ENCODE measurements at places on chromosomes 11 and 22. TPM values are rescaled to one million over a fixed set of nuclear protein-coding genes. Genes with fewer than 3 reads are reported as not detected.
A peak's percentile ranks its signal among the peaks of the same experiment; 100 is the strongest.

Gene GLB1L3
- total RNA-seq, result 7.1 TPM

Gene RRP7A
- 16.3 TPM for total RNA-seq

Gene RRM1
- 39.6 TPM for total RNA-seq

Gene HORMAD2
- total RNA-seq, result not detected

GRCh38 chr11:65545853-65546216, 12.3 kb downstream of the LTBP3 start:
- no peak for DNase-seq
- peaks cover 44% of the 10 kb centered on the region for H3K36me3 ChIP-seq
- H3K27me3 ChIP-seq, result no peaks in the 10 kb centered on the region
- no peak overlapping the region for H3K4me3 ChIP-seq

DNA sequence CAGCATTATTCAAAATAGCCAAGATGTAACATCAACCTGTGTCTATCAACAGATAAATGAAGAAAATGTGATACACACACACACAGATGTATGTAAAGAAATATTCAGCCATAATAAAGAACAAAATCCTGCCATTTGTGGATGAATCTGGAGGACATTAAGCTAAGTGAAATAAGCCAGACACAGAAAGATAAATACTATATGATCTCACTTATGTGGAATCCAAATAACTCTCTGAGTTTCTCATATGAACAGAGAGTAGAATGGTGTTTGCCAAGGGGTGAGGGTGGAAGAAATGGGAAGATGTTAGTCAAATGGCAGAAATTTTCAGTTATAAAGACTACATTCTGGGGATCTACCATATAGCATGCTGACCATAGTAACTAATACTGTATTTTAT, 224.2 kb downstream of the GUCY1A2 start:
- H3K27me3 ChIP-seq, result no peaks in the 10 kb centered on the region
- no peaks in the 10 kb centered on the region for H3K4me1 ChIP-seq
- no peak for DNase-seq
- no peak overlapping the region for H3K27ac ChIP-seq

GRCh38 chr11:12680246-12680939, 6.2 kb downstream of the TEAD1 start:
- H3K27me3 ChIP-seq, result no peaks in the 10 kb centered on the region
- H3K4me3 ChIP-seq, result no peak overlapping the region
- H3K36me3 ChIP-seq, result no peaks in the 10 kb centered on the region
- H3K4me1 ChIP-seq, result peaks cover 50% of the 10 kb centered on the region
- peak; percentile 95 for DNase-seq
- peak overlapping the region; percentile 64 for H3K27ac ChIP-seq

DNA sequence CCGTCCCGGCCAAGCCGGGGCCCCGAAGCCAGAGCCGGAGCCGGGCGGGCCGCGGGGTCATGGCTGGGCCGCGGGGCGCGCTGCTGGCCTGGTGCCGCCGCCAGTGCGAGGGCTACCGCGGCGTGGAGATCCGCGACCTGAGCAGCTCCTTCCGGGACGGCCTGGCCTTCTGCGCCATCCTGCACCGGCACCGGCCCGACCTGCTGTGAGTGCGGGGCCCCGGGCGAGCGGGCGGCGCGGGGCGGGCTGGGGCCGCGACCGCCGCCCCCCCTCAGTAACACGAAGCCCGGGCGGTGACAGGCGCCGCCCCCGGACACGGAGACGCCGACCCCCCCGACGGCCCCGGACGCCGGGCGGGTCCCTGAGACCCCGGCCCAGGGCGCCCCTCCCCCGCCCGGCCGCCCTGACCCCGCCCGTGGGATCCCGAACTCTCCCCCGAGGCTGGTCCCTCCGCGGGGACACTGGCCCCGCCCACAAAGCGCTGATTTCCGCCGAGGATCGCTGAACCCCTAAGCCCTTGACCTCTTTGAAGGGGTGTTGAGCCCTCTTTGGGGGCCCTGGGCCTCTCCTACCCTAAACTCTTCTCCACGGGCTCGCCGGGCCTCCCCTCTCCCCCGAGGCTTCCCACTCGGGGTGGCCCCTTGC, 389 bp downstream of the MICALL1 start:
- H3K27me3 ChIP-seq, result no peaks in the 10 kb centered on the region
- H3K4me1 ChIP-seq, result no peaks in the 10 kb centered on the region
- DNase-seq, result peak; percentile 73
- H3K36me3 ChIP-seq, result no peaks in the 10 kb centered on the region
- peak overlapping the region; percentile 93 for H3K4me3 ChIP-seq

- no peaks in the 10 kb centered on the region for H3K4me1 ChIP-seq
- peak overlapping the region; percentile 57 for H3K4me3 ChIP-seq
- H3K27ac ChIP-seq, result peak overlapping the region; percentile 92
- peak; percentile 90 for DNase-seq
- no peaks in the 10 kb centered on the region for H3K27me3 ChIP-seq
Measured at GRCh38 chr11:67463680-67464410, 5.2 kb downstream of the TMEM134 start.

DNA sequence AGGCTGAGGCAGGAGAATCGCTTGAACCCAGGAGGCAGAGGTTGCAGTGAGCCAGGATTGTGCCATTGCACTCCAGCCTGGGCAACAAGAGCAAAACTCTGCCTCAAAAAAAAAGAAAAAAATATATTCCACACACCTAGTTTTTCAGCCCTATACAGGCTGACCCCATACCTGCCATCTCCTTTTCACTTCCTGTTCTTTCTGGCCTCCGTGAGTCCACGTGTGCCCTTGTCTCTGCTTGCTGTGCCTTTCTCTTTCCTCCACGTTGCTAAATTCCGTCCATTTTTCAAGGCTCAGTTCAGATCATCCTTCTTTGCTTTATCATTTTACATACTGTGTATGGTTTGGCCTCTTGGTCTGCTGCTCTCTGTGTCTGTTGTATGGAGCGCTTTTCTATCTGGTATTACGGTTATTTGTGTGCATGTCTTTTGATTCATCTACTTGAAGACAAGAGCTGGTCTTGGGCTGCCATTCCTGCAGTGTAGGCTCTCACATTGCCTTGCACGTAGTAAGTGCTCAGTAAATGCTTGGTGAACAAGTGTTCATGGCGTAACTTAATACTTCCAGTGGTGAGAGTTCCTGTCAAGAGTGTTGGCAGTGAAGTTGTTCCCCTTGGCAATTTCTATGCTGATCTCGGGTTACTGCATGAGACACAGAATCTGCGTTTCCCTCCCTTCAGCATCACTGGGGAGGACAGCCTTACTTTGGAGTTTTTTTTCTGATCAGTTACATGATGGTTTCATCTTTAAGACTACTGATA, 57.5 kb downstream of the PTPRJ start:
- no peak overlapping the region for H3K27ac ChIP-seq
- H3K4me1 ChIP-seq, result peaks cover 30% of the 10 kb centered on the region
- no peak overlapping the region for H3K4me3 ChIP-seq
- no peaks in the 10 kb centered on the region for H3K36me3 ChIP-seq
- DNase-seq, result no peak

- H3K36me3 ChIP-seq, result no peaks in the 10 kb centered on the region
- DNase-seq, result peak; percentile 87
- H3K4me1 ChIP-seq, result no peaks in the 10 kb centered on the region
- H3K27ac ChIP-seq, result peak overlapping the region; percentile 80
- no peak overlapping the region for H3K4me3 ChIP-seq
Measured at GRCh38 chr11:6587360-6587953, 16.0 kb downstream of the RRP8 start.

DNA sequence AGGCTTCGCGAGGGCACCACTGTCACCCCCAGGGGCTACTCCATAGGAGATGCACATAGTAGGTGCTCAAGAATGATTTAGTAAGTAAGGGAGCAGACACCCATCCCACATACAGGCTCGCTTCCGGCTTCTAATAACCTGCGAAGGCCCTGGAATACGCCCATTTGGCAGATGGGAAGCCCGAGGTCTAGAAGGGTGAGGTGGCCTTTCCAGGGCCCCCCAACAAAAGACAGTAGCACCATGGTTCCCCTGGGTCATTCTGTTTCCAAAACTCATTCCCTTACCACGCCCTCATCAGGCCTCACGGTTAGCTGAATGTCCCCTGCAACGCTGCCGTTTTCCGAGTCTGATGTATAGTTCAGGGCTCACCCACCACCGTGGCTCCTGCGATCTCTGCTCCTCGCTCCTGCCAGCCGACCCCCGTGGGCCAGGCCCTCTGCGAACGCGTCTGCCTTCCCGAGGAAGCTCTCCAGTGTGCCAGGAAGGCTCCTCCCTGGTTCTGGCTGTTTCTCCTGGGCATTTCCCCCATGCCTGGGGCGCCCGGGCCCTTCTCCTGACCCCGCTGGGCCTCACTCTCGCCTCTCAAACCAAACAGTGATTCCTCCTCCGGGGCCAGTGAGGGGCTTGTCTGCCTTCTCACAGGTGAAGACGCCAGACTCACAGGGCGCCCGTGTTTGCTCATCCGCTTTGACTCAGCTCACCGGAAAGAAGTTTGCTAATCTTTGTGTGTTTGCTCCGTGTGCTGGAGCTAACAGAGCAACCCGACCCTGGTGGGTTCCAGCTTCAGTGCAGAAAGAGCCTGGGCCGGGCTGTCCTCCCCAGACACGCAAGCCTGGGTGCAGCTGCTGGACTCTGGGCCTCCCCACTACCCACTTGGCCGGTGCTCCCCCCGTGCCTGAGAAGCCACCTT, 86.6 kb downstream of the RTL6 start:
- peak; percentile 43 for DNase-seq
- H3K27me3 ChIP-seq, result no peaks in the 10 kb centered on the region
- no peak overlapping the region for H3K27ac ChIP-seq
- H3K36me3 ChIP-seq, result no peaks in the 10 kb centered on the region

GRCh38 chr11:11227296-11228085, 125.6 kb downstream of the CSNK2A3 start:
- H3K4me1 ChIP-seq, result no peaks in the 10 kb centered on the region
- no peak overlapping the region for H3K27ac ChIP-seq
- no peaks in the 10 kb centered on the region for H3K36me3 ChIP-seq
- no peak for DNase-seq
- H3K4me3 ChIP-seq, result no peak overlapping the region
- no peaks in the 10 kb centered on the region for H3K27me3 ChIP-seq

- DNase-seq, result no peak
- H3K36me3 ChIP-seq, result no peaks in the 10 kb centered on the region
- H3K4me3 ChIP-seq, result no peak overlapping the region
- peaks cover 3% of the 10 kb centered on the region for H3K27me3 ChIP-seq
- H3K4me1 ChIP-seq, result no peaks in the 10 kb centered on the region
- no peak overlapping the region for H3K27ac ChIP-seq
Measured at GRCh38 chr11:120854988-120855387, 168.9 kb upstream of the TBCEL start.

GRCh38 chr11:103633068-103633788, 403.2 kb upstream of the DDI1 start:
- no peaks in the 10 kb centered on the region for H3K4me1 ChIP-seq
- H3K27me3 ChIP-seq, result no peaks in the 10 kb centered on the region
- no peak overlapping the region for H3K27ac ChIP-seq
- no peak for DNase-seq
- H3K4me3 ChIP-seq, result no peak overlapping the region

DNA sequence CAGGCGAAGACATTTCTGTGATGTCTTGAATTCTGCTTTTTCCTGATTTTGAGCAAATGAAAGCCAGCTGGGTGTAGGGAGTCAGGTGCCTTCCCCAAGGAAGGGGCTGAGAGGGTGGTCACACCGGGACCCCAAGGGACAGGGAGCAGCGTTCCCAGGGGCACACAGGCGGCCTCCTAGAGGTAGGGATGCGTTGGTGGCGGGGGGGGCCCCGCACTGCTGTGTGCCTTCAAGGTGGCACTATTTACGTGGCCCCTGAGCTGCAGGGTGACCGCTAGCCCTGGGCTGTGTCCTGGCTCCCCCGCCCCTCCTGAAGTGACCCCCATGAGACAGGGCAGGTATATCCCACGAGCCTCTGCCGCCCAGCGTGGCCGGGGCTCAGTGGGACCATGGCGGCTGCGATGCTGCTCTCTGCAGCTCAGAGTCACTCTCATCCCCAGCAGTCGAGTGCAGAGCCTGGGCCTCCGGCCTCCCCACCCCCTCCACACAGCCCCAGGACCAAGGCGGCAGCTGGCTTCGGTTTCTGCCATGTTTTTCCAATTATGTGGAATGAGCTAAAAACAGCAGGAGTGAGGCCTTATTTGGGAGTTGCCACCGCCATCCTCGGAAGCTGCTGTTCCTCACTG, 60.9 kb downstream of the LRP5 start:
- H3K36me3 ChIP-seq, result no peaks in the 10 kb centered on the region
- H3K27me3 ChIP-seq, result no peaks in the 10 kb centered on the region
- no peak for DNase-seq

- no peaks in the 10 kb centered on the region for H3K4me1 ChIP-seq
- no peaks in the 10 kb centered on the region for H3K27me3 ChIP-seq
- no peak for DNase-seq
Measured at GRCh38 chr11:115581871-115582639, 77.8 kb upstream of the CADM1 start.

DNA sequence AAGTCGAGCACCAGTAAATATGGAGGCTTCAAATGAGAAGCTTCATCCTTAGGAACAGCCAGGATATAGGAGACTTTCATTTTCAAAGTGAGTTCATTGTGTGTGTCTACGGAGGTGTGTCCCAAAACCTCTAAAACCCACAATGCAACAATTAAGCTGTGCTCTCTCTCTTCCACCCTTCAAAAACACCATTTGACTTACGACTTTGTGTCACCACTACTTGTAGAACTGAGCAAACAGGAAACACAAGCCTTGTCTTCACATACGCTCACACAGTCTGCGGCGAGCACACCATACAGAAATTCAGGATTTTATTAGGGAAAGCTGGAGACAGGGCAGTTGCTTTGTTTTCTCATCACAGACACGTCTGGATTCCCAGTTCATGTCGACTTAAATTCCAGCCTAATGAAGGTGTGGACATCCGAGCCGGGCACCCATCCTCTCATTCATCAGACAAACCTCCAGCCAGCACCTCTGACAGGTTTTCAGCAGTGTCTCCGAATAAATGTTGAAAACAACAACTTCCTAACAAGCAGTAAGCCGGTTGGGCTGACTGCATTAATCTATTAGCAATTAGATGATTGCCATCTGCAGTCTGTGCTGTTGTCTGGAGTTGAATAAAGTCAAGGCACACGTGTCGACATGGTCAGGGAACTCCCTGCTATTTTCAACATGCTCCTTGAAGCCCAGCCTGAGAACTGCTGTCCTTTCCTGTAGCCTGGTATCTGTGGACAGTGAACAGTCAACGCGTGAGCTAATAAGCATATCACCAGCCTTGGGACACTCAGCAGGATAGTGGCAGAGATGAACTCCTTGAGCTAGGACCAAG, 1411.1 kb downstream of the BRD1 start:
- no peaks in the 10 kb centered on the region for H3K27me3 ChIP-seq
- no peaks in the 10 kb centered on the region for H3K4me1 ChIP-seq
- H3K27ac ChIP-seq, result no peak overlapping the region
- no peaks in the 10 kb centered on the region for H3K36me3 ChIP-seq

DNA sequence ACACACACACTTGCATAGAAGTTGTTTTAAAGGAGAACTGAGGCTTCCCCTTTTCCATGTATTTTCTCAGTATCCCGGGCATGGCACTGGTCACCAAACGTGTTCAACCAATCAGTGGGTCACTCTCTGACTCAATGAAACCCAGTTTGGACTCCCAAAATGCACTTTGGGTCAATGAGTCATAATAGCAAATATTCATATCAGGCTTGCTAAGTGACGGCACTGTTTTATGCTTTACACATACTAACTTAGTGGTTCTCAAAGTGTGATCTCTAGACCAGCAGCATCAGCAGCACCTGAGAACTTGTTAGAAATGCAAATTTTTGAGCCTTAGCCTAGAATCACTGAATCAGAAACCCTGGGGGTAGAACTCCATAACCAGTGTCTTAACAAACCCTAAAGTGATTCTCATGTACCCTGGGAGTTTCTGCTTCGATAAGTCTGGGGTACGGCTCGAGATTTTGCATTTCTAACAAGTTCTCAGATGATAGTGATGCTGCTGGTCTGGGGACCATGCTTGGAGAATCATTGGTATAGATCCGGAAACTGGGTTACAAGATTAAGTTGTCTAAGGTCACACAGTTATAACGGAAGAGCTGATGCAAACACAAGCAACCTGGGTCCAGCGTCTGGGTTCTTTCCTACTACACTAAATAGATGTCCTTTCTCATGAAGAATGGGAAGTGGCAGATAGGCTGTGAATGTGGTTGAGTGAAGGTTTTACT, 35.6 kb downstream of the ETS1 start:
- no peaks in the 10 kb centered on the region for H3K27me3 ChIP-seq
- peaks cover 30% of the 10 kb centered on the region for H3K4me1 ChIP-seq
- no peaks in the 10 kb centered on the region for H3K36me3 ChIP-seq
- no peak overlapping the region for H3K4me3 ChIP-seq

Data from sigmoid colon (tissue), 7 donors.